ENCODE measurements at places on chromosomes 4 and X.

GRCh38 chr4:20764366-20764992 lies 64.2 kb downstream of the PACRGL start:
- no peak for DNase-seq

GRCh38 chr4:183872531-183872930 lies 32.6 kb upstream of the STOX2 start:
- DNase-seq: peak; percentile 70

- DNase-seq: peak; percentile 79
Measured at GRCh38 chrX:40097504-40098263, at the start of gene BCOR. BCOR (minus strand) TSS chrX:40097958; CDS start chrX:40077929, 20,029 bp downstream.

DNA sequence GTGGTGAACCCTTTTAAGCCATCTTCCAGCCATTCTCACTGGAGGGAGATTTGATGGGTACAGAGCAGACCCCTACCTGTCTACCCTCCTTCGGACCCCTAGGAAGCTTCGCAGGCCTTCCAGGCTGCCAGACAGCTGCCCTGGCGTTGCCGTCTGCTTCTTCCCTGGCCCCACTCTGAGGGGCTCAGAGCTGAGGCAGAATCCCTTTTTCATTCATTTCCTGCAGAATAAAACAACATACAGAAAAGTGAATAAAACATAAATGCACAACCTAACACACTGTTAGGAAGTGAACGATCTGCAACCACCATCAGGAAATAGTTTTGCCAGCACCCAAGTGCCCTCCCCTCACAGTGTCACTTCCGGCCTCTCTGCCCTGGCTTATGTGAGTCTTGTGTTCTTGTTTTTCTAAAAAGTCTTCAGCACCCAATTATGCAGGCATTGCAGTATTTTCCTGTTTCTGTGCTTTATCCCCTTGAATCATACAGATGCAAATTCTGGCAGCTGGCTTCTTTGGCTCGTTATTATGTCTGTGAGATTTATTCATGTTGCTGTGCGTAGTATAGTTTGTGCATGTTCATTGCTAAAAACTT lies 5.6 kb upstream of the ADD1 start:
- peak; percentile 30 for DNase-seq

DNA sequence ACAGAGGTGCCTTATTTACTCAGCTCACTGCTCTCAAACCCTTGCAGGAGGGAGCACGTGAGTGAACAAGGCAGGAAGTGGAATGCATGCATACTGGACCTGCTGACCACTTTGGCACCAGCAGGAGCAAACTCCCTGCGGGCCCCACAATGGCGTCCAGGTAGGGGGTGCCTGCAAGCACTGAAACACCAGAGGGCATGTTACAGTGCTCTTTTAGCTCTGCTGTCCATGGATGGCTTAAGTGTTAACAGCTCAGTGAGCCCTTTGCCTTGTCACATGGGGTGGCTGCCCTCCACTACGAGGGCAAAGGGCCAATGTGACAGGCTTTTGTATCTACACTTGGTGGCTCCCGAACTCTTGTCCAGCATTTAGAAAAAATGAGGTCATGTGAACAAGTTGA lies 199.5 kb upstream of the UGT8 start:
- no peak for DNase-seq

GRCh38 chrX:133207751-133208150 lies 10.4 kb downstream of the TFDP3 start:
- DNase-seq: no peak

DNA sequence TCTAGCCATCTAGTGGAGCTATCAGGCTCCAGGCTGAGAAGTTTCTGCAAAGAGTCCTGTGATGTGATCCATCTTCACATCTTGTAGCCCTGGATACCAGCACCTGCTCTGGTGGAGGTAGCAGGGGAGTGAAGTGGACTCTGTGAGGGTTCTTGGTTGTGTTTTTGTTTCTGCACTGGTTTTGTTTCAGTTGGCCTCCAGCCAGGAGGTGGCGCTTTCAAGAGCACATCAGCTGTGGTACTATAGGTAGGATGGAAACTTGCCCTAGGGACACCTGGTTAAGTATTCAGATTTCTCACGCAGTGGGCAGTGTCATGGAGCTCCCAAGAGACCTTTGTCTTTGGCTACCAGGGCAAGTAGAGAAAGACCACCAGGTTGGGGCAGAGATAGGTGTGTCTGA lies 257.5 kb upstream of the SLC7A11 start:
- no peak for DNase-seq

DNA sequence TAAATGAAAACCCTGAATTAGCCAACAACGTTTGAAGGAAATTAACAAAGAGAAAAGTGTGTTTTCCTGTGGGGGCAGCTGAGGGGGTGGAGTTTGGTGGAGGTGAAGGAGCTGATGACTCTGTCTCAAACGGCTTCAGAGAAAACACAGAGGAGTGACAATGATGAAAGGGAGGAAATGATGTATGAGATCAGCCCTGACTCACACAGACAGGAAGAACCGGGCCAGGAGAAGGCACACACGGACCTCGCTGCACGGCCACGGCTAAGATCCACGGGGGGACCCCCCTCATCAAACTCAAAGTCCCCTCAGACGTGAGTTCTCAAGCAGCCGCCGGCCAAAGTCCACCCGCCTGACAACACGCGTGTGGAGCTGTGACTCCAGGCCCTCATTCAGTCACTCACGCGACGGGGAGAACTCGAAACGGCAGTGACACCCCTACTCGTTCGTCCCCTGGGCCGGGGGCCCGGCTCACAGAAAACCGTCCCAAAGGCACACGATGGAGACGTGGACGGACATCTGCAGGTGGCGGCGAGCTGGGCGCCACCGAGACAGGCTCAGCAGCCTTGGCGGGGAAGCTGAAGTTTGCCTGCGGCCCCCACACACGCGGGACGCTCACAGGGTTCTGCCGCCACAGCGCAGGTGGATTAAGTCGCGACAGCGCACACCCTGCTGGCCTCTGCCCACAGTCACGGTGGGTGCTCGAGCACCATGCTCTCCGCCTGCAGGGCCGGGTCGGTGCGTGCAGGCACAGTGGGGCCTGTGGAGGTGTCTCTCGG lies 28.8 kb downstream of the PPP2R3B start:
- DNase-seq: no peak

DNA sequence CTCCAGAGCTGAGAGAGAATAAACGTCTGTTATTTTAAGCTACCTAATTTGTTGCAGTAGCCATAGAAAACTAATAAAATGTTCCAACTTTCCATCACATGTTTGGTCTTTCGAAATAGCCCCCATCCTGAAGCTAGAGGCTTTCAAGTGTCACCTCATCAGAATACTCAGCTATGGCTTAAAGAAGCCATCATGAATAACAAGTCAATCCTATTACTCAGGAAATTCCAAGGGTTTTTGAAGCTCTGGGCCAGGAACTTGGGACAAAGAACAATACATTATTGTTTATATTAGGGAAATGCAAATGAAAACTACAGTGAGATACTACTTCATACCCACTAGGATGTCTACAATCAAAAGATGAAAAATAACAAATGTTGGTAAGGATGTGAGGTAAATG lies 42.2 kb downstream of the TBCK start:
- DNase-seq: no peak

- DNase-seq: no peak
Measured at GRCh38 chrX:129512409-129512808, 10.9 kb downstream of the SMARCA1 start.

DNA sequence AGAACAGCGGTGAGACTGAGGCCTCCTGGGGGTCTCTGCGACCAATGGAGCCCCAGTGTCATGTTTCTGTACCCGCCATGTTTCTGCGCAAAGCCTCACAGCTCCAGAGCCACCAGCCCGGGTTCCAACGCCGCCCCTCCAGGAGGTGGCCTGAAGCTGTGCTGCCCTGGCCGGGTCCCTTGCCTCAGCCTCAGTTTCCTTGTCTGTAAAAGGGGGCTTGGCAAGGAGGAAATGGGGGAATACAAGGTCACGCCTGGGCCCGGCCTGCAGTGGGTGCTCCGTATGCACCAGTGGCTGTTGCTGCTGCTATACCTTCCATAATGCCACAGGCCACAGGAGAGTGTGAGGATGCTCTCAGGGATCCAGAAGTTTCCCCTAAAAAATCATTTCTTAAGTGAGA lies 229.5 kb downstream of the AFAP1 start:
- no peak for DNase-seq

- peak; percentile 62 for DNase-seq
Measured at GRCh38 chr4:7771541-7772507, 167.8 kb downstream of the AFAP1 start.

DNA sequence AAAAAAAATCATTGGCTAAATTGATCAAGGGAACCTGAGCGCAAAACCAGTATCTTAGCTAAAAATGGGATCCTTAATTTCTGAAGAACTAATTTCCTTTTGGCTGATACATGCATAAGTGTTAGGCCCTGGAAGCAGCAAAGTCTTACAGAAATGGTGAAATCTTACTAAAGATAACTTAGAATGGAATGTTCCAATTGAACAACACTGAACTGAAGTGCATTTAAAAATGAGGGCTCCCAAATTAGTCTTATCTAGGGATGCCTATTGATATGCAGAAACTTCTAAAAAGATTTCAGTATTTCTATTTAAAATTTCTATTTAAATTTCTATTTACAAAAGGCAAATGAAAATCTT lies 120.7 kb upstream of the BANK1 start:
- no peak for DNase-seq

GRCh38 chr4:8913121-8913857 lies 41.6 kb upstream of the HMX1 start:
- peak; percentile 8 for DNase-seq

- DNase-seq: no peak
Measured at GRCh38 chrX:87702795-87703194, 185.2 kb downstream of the KLHL4 start.

GRCh38 chr4:22093126-22093525 lies 144.6 kb upstream of the KCNIP4 start:
- no peak for DNase-seq

- DNase-seq: no peak
Measured at GRCh38 chr4:42632653-42633382, 24.1 kb downstream of the ATP8A1 start.

DNA sequence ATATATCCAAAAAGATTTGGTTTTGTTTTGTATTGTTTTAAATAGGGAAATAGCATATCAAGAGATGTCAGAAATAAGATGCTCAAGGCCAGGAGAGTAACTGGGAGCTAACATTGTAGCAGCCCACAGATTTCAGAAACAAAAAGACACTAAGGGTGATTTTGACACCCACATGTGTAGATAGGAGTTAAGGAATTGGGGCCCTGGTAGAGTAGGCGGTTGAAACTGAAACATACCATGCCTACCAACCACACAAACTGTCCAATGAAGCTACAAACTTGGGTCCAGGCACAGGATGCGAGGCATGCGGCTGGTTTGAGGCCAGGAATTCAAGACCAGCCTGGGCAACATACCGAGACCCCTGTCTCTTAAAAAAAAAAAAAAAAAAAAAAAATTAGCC lies 6.3 kb upstream of the HSPA4L start:
- DNase-seq: no peak

DNA sequence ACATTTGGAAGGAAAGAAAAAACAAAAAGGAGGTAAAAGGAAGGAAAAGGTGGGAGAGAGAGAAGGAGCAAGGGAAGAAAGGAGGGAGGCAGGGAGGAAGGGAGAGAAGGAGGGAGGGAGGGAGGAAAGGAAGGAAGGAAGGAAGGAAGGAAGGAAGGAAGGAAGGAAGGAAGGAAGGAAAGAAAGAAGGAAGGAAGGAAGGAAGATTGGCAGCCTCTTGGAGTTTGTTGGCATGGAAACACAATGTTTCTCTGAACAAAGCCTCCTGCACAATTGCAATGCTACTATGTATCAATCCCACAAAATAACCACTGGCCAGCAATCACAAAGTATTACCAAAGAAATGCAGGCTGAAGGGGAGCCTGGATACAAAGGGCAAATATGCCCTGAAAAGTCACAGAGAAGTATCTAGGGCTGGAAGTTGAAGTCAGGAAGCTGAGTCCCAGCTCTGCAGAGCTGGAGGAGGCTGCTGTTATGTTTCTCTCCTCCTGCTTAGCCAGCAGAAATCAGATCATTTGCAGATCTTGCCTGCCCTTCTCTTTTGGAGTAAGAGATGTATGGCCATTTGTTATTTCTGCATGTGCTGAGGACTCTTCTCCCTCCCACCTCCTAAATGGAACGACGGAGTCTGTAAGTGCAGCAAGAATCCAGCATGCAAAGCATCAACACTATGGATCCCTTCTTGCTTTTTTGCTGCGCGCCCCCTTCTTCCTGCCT lies 195.9 kb upstream of the LDB2 start:
- no peak for DNase-seq

DNA sequence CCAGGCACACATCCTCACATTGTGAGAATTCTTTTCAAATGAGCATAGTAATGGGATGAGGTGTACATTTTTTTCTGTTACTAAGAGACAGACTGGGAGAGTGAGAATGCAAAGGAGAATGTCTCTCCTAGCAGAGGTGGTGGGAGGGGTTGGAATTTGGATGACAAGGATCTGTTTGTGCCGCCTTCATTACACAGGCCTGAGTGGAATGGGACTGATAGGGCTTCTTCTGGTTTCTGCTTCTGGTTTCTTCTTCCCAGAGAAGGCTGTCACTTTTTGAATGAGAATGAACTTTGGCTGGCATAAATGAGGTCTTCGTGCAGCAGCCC lies 55.4 kb downstream of the C4orf51 start:
- no peak for DNase-seq

DNA sequence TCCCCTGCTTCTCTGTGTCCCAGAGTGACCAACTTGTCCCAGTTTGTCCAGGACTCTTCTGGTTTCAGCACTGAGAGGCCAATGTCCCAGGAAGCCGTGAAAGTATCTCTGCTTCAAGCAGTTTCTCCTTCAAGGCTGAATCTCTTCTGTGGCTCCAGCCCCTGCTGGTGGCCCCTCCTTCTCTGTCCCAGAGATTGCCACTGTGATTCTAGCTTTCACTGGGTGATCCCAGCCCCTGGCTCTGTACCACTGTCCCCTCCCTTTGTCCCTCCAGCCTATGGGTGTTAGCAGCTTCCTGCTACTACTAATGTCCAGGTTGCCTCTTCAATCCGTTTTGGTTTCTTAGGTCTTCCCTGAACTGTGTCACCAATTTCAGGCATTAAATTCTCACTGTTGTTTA lies 70.5 kb downstream of the SOX3 start:
- DNase-seq: no peak

DNA sequence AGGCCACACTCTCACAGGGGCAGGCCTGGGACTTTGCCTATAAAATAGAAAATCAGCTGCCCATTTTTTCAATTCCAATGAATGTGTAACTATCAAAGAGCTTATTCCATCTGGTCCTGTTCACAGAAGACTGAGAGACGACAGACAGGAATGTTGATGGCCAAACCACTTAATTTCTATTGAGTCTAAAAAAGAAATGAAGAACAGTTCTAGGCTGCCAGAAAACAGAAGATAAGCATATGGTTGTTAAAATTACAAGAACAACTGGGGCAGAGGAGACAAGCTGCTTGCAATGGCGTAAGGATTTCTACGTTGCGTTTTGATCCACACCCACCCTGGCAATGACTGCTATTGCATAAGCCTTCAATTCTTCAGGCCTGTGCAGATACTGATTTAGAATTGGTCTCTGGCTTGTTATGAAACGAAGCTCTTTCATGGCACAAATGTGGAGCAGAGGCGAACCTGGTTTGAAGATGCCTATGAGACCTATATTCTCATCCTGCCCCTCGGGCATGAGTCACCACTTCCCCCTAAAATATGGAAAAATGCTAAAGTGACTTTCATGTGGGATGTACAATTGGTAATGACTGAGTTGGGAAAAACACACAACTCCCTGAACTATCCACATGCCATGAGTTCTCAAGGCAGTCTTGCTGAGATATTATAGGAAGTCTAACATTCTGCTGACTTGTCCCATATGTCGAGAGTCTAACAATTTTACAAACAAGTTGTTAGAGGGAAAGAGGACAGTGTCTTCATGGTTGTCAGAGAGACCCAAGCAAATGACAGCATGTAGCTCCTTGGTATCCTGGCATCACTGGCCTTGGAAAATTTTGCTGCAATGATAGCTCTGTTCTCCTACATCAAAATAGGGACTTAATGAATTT lies 37.9 kb upstream of the SORBS2 start:
- no peak for DNase-seq

Data from SK-N-SH (cell line).